ENCODE measurements at places on chromosomes 11 and 22. TPM values are rescaled to one million over a fixed set of nuclear protein-coding genes. Genes with fewer than 3 reads are reported as not detected.

The FXYD6 gene
- total RNA-seq, result 0.41 TPM

The F2 gene
- total RNA-seq, result not detected

The ASPHD2 gene
- total RNA-seq, result 2.1 TPM

The OR8D4 gene
- total RNA-seq, result 0.10 TPM

The NXPE2 gene
- not detected for total RNA-seq

The CFAP300 gene
- 0.35 TPM for total RNA-seq

The RFPL1 gene
- 0.60 TPM for total RNA-seq

The POU2AF3 gene
- 0.81 TPM for total RNA-seq

The OR2AT4 gene
- total RNA-seq, result 0.15 TPM

All from motor neuron (in vitro differentiated cells).